ENCODE measurements at places on chromosomes 5 and 9.

DNA sequence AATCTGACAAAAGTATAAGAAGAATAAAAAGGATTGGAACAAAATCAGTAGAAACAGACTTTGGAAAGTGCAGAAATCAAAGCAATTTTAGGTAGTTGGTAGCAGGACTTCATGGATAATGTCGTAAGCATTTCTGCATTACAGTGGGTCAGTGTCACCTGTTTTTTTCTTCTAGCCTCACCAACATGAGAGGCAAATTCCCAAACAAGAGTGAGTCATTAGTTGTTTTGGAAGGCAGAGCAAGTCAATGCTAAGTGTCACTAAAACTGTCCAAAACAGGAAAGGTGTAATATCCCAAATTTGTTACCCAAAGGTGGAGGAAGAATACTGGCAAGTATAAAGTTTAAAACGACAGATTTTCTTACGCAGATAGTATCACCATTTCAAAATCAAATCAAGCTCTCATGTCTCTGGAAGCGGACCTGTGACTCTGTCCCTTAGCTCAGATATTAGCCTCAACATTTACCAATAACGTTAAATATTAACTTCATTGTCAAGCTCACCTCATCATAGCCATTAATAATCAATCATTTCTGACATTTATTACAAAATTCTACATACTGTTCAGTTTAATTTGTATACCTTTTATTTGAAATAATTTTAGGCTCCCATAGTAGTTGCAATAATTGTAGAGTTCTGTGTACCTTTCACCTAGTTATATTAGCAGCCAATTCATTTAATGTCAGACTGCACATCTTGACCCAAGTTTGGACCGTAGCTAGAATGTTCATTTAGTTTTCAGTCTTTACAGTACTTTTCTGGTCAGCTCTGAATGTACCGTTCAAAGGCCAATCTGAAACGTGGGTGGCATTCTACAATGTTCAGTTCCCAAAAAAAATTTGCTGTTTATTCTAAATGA, 901.2 kb upstream of the COX7C start:
- DNase-seq: no peak

DNA sequence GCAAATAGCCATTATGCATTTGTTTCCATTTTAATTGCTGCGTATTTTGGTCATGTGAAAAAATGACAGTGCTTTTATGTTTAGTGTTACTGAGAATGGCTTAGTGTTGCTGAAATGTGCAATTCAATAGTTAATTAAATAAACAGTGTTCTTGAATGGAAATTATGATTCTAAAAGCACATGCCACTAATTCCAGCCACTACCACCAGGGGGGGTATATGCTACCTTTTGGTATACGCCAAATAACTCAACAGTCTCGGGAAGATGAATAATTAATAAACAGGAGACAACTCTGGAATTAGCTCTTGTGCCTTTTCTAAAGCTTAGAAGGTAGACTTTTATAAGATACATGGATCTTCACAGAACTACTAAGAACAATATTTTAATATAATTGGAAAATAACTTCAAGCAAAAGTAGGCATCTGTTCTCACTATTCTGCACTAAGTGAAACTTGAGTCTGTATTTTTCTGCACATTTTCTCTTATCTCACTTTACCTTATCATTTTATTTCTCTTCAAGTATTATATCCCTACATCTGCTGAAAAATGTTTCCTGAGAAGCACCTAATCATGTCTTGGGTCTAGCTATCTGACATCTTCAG, 83.5 kb upstream of the MINAR2 start:
- no peak for DNase-seq

GRCh38 chr5:10111571-10111970, 138.1 kb downstream of the ATPSCKMT start:
- DNase-seq: no peak

DNA sequence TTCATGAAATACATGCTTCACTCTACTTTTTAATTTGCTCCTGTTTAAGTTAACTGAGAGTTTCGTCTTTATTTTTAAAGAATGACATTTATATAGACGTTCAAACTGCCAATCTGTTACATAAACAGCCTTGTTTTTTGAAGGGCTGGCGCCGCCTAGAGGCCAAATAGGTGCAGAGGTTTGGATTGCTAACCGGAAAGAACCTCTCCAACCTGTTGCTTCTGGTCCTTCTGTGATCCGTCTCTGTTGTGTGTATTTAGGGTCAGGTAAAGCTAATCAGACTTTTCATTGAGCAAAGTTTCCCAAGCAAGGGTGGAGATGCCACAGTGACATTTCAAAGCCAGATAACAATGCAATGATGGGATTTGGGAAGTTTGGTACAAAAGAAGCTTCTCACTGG, 39.5 kb upstream of the GLIS3 start:
- DNase-seq: peak; percentile 51

DNA sequence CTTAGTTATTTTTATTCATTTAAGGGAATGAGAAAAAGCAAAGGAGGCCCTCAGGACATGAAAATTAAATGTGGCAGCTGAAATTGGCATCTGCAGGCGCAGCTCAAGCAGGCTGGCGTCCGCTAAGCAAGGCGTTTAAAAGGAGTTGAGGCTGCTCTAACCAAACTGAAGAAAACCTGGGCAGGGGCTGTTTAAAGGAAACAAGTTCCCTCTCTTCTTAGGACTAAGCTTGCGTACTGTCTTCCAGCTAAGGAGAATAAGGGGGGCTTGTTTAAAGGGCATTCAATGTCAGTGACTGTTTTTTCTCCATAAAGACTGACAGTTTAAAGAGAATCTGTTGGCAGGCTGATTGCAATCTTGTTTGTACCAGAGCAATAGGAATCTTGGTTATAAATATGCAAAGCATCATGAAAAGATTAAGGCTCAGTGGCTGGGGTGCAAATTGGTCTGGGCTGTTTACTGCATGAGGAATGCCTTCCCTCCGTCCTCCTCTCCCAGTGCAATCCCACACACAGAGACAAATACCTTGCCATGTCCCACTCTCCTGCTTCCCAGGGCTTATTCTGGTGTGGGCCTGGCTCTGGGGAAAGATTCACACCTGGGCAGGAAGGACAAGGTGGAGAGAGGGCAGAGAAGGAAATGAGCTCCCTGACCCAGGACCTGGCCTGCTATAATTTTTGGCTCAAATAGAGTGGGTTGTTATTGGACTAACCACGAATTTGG, 85.9 kb upstream of the LIFR start:
- no peak for DNase-seq

GRCh38 chr9:134887686-134888602, 7.3 kb downstream of the FCN2 start:
- DNase-seq: no peak

DNA sequence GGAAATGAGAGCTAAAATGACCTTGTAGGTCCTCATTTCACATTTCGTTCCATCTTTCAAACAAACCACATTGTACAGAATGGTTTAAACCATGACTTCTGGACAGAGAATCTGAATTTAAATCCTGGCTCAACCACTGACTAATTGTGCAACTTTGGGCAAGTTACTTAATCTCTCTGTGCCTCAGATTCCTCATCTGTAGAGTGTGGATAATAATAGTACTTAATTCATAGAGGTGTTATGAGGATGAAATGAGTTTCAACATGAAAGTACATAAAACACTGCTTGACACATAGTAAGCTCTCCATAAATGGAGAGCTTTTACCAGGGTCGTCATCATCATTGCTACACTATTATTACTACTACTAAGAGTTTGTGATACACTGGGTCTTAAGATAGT, 46.3 kb upstream of the FOXE1 start:
- DNase-seq: no peak
